ENCODE measurements at places on chromosomes 4 and X.

DNA sequence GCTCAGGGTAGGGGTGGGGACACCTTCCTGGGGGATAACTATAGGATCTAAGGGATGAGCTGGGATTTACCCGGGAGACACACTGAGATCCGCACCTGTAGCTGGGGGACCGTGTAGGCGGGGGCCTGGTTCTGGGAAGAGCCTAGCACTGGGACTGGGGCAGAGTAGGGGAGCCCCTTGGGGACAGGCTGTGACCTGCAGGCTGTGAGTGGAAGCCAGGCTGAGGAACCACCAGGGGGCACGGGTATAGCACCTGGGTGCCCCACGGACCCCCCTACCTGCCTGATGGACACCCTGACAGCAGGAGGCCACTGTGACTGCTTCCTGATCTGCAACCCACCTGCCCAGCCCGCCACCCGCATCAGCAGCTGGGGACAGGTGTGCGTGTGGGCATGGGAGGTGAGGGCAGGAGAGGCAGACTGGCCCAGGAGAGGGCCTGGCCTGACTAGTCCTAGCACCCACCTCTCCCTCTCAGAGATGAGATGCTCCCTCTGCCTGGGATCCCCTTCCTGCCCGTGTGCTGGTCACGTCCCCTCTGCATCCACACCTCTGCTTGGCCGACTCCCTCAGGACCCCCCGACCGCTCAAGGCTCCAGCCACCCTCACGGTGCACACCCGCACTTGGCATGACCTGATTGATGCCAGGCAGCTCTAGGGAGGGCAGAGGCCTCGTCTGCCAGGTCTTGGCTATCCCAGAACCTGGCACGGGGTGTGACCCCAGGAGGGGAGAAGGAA lies 94.2 kb upstream of the NKX1-1 start:
- no peak for DNase-seq

GRCh38 chr4:21011106-21011505 lies 310.8 kb downstream of the PACRGL start:
- DNase-seq, result no peak

DNA sequence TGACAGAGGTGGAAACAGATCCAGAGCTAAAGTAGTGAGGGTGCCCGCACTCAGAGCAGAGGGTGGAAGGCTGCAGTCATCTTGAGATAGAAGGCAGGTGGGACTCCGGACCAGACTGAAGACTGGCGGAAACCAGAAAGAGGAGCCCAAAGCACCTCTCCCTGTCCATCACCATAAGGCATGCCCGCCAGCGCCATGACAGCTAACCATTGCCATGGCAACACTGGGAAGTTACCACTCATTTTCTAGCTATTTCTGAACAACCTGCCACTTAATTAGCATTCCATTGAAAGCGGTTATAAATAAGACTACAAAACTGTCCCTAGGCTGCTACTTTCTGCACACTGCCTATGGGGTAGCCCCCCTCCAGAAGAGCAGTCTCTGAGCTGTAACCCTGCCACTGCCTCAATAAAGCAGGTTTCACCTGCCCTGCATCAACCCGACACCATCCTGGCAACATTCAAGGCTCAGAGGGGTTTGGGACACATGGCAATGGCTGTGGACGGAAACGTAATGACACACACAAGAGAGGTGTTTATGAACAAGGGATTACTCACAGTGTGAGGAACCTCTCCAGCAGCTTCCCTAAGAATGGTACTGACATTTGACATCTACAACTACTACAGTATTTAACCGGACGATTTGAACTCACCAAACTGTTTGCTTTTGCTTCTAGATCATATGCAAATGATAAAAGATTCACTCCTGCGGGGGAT lies 27.8 kb upstream of the FGFBP2 start:
- DNase-seq, result no peak

DNA sequence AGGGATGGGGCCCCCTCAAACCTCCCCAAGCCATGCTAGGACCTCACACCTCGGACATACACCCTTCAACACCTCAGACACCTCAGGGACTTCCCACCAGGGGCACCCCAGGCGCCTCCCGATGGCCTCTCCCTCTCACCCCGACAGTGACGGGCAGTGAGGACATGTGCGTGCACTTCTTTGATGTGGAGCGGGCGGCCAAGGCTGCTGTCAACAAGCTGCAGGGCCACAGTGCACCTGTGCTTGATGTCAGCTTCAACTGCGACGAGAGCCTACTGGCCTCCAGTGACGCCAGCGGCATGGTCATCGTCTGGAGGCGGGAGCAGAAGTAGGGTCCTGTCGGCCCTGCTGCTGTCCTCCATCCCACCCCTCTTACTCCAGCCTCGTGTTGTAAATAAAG lies 7.4 kb downstream of the WDR13 start:
- no peak for DNase-seq

DNA sequence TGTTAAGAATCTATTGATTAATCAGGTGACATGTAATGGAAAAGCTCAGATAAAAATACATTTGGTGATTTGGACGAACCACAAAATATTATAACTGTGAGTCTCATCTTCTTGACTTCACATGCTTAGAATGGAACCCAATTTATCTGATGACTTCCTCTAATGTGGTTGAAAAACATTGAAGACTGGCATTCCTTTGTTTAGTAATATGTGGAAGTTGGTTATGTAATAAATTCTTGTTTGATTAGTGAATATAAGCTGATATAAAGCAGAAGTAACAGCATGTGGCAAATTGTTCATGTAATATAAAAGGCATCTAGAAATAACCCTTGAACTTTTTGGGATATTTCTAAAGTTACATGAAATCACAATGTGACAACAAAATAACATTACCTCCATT lies 9.7 kb downstream of the GIMD1 start:
- DNase-seq, result no peak

DNA sequence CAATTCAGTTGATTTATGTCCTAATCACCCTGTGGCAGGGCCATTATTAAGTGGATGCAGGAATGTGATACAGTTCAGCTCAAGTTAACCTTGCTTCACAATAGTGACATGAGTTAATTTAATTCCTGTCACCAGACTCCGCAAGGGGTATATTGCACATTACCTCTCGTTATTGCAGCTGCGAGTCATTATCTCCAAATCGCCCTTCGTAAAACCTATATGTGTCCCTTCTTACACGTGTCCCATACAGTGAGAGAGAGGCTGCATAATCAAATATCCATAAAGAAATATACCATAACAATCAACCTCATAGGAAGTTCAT lies 369.9 kb upstream of the ANXA10 start:
- no peak for DNase-seq

- no peak for DNase-seq
Observed at GRCh38 chr4:78532046-78532445, 19.5 kb upstream of the ANXA3 start.

Data from stimulated activated CD4-positive, alpha-beta T cell treated with anti-CD3 and anti-CD28 coated beads, TNF-alpha, amount 100 ng/mL, for 4 hours (primary cell).